ENCODE measurements at places on chromosomes 2 and 18. TPM values are rescaled to one million over a fixed set of nuclear protein-coding genes. Genes with fewer than 3 reads are reported as not detected.

Gene VPS54
- total RNA-seq: 28.8 TPM

Gene MRPL53
- total RNA-seq: 13.1 TPM

Gene IMMT
- total RNA-seq: 49.4 TPM

Gene C1GALT1C1L
- not detected for total RNA-seq

Gene MARCO
- total RNA-seq: 1.5 TPM

Gene DAW1
- total RNA-seq: 1.1 TPM

Gene SNTG2
- total RNA-seq: 3.2 TPM

Gene ITGB1BP1
- total RNA-seq: 26.8 TPM

Gene GPD2
- total RNA-seq: 77.5 TPM

Gene IL1RL2
- total RNA-seq: 7.0 TPM

Gene ZC3H6
- 38.5 TPM for total RNA-seq

Gene TMEM163
- not detected for total RNA-seq

Gene POTEI
- total RNA-seq: not detected

Gene ACVR1C
- 0.44 TPM for total RNA-seq
